Stimulated activated CD4-positive, alpha-beta T cell treated with anti-CD3 and anti-CD28 coated beads, Interleukin-12 subunit alpha, Interleukin-12 subunit beta, amount 100 ng/mL, for 48 hours (primary cell): ENCODE measurements at places on chromosomes 1 and 21.

DNA sequence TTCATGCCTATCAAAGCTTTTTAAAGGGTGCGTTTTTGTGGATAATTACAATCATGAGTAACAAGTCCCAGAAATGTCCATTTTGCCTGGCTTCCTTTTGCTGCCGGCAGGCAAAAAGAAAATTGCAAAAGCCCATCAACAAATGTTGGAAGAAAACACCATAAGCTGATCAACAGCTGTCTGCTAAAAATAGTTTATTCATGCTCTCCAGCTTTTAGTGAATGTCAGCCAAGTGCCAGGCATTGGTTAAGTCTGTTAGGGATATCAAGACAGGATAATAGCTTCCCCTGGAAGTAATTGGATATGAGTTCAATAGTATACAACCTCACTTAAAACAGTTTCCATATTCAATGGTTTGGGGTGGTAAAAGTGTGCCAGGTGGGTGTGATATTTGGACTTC, 13.6 kb upstream of the AGMAT start:
- no peak for DNase-seq

DNA sequence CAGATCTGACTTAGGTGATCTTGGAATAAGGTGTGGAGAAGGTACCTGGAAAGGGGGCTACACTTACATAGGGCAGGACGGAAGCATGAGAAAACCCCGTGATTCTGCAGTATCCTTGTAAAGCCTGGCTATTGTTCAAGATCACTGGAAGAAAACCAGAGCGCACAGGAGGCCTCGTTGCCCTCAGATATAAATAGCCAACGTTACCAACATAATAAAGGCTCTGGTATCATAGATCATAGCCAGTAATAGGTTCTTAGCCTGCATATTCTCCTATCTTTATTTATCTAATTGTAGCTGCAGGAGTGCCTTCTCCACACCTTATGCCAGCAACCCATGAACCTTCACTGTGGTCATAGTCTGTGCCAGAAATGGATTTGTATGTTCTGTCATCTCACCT, 35.9 kb upstream of the MPZL1 start:
- no peak for DNase-seq

DNA sequence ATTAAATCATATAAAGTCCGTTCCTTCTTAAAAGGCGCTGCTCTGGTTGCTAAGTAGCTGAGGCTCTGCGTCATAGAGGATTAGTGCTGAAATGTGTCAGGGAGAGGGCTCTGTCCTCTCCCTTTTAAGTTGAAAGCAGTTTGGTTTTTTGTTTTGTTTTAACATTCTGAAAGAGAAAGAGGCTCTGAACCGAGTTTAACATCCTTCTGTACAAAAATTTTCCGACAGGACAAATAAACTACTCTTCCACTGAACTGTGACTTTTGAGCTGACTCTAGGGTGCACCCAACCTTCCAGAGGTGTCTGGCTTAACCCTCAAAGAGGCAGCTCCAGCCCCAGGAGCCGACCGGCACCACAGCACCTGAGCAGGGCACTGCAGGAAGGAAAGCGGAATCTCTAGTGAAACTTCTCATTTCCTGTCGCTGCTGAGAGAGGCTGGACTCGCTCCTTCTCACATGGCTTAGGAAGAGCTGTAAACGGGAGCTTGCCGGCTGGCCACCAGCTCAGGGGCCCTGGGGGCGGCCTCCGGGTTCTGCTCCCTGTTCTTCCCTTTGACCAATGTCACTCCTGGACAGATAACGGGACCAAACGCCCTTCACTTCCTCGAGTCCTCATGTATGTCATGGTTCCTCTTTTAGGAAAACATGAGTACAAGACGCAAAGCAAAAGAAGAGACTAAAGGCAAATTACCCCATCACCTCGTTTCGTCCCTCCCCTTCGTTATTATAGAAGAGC, 1.2 kb downstream of the VAV3 start:
- DNase-seq: no peak

DNA sequence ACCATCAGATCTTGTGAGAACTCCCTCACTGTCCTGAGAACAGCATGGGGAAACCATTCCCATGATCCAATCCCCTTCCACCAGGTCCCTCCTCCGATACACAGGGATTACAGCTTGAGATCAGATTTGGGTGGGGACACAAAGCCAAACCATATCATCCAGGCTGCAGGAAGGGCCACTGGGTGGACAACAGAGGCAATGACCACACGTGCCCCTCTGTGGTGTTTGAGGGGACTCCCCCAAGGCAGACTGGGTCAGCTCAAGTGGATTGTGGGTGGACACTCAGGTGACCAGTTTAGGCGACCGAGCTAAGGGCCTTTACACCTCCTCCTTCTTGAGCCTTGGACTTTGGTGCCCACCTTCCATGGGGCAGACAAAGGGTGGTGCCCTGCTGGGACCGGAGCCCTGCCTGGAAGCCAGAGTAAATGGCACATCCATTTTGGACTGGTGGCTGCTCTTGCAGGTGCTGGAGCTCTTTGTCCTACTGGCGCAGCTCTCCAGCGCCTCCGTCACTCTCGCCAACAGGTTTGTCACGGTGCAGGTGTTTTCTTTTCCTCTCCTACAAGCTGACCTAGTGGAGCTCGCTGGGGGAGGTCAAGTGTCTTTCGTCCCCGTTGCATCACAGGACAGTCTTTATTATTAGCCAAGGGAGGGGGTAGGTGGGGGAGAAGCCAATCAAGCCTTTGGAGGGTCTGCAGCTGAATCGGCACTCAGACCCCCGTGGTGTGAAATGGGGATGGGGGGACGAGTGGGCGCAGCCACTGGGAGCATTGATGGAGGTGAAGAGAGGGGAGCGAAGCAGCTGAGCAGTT, 37.6 kb downstream of the CRYAA start:
- no peak for DNase-seq

DNA sequence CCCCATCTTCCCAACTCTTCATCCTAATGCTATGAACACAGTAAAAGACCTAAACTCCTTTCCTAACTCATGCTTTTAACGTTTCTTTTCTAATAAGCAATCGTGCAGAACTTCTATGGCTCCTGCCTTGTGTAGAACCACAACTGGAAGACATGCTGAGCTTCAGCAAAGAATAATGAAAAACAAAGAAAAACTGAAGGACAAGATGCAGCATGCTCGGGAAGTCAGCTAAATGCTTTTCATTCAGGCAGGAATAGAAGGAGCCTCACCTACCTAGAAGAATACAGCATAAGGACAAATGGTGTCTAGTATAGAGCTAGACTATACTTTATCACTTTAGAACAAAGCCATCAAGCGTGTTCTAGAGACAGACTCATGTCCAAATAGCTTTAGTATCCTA, 45.9 kb downstream of the LUZP1 start:
- DNase-seq: no peak

GRCh38 chr1:240947438-240948224, 335.7 kb upstream of the GREM2 start:
- no peak for DNase-seq

- no peak for DNase-seq
Measured at GRCh38 chr1:89065079-89065868, at the start of gene GBP1. Gene GBP1 (minus strand): TSS chr1:89065208. CDS start chr1:89063234, 1,974 bp downstream.

- DNase-seq: no peak
Measured at GRCh38 chr1:10890491-10891071, 94.1 kb upstream of the CASZ1 start.

- no peak for DNase-seq
Measured at GRCh38 chr1:206606867-206607266, 5.4 kb downstream of the EIF2D start.

DNA sequence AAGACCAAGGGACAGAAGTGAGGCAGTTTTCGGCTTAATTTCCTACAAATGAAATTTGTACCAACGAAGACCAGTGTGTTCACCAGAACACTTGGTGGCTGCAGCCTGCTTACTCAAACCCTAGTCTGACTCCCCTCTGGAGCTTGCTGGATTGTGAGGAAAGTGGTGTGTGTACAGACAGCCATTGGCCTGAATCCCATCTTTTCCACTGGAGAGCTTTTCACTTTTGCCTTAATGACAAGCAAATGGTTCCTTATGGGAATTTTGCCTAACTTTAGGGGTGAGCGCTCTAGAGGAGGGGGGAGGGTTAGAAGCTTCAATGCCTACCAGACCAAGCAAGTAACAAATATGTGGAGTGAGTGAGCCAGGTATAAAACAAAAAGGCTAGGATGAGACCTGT, 17.3 kb downstream of the METTL13 start:
- DNase-seq: no peak

DNA sequence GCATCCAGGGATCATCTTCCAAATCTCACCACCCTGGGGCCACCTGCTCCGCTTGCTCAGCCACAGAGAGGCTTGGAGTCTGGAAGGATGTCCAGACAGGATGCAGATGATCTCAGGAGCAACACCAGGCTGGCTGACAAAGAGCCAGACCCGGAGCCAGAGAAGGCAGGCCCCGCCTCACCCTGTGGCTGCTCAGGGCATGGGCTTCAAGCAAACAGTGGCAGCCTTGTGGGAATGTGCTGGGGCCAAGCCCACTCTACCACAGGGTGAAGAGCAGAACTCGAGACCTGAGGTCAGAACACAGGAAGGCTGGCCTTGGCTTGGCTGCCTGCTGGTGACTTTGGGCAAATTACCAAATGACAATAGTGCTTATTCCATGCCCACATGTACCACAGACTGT, 45.5 kb downstream of the MRPL37 start:
- no peak for DNase-seq

DNA sequence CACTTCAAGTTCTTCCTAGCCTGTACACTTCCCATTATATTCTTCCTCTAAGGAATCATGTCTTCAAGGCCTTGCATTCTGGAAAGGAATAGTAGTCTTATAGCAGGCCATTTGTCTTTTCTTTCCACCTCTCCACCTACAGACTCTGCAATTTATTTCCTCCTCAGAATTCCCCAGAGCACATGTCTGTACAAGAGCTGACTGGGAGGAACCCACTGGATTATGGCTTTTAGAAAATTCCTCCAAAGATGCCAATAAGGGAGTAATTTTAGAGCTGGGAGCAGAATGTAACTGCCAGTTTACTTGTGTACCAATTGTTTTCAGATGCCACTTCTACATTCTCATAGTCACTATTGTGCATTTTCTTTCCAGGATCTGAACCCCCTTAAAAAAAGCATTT, 3.4 kb upstream of the PSMG1 start:
- DNase-seq: no peak

- no peak for DNase-seq
Measured at GRCh38 chr1:181513786-181514297, 30.5 kb downstream of the CACNA1E start.

GRCh38 chr1:190464690-190465089, 13.0 kb downstream of the BRINP3 start:
- DNase-seq: no peak

- no peak for DNase-seq
Measured at GRCh38 chr1:20484519-20485462, 1.2 kb downstream of the CAMK2N1 start.

DNA sequence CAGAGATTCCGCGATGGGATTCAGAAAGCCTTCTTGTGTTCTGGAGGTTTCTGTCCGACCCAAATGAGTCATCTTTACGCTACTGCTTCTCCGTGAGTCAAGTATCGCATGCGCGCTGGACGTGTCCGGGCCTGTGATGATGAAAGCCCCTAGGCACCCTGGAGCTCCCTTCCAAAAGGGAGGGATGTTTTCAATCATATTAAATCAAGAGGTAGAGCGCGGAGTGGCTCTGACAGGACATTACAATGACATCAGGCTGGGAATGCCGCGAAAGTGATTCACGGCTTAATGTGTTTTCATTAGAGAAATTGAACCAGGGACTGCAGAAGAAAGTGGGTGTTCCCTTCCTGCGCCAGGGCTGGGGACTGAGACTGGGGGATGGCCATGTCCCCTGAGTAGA, 48.5 kb downstream of the AJAP1 start:
- DNase-seq: no peak

DNA sequence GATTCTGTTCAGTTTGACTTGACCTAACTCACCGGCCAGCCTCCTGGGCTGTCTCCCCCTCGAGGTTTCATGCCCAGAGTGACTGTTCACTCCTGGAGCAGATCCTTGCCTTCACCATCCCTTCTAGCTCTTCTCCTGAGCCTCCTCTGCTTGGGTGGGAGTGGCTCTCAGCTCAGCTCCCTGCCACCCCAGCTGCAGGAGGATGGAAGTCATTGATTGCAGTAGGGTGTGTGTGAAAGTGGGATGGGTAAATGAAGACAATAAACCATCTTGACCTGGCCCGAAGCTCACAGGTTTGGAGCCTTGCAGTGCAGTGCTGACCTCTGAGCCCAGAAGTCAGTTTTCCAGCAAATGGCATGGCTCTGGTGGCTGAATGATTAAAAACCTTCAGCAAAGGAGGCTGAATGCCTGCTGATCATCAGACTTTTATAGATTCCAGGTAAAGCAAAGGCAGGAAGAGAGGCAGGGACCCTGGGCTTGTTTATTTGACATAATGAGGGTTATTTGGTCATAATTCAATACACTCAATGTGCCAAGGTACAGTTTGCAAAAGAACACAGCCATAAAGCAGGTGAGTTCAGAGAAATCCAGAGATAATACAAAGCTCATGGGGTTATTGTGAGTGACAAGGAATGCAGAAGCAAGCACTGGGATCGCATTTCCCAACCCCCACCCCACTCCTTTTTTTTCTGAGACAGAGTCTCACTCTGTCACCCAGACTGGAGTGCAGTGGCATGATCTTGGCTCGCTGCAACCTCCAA, 17.5 kb upstream of the TFF3 start:
- no peak for DNase-seq
